Stimulated activated CD4-positive, alpha-beta T cell treated with anti-CD3 and anti-CD28 coated beads, Interleukin-2, amount 100 ng/mL, for 4 hours (primary cell): ENCODE measurements at places on chromosomes 3 and 15.

DNA sequence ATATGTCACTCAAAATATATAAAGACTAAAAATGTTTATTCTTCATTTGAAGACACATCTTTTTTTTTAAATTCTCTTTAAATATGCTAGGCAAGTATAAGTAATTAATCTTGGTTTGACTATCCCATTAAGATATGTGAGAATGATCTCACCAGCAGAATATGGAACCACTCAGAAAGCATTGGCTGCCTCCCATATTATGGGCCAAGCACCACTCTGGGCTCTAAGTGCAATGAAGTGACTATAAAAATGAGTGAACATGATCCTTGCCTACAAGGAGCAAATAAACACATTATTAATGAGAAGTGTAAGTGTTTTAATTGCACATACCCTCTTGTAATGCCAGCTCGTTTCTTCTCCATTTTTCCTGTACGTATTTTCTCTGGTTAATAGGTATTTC is 328.5 kb downstream of the NAALADL2 start:
- DNase-seq, result no peak

- no peak for DNase-seq
Measured at GRCh38 chr3:9100513-9100894, 137.2 kb upstream of the RAD18 start.

GRCh38 chr3:195548501-195548900 is 5.4 kb upstream of the PPP1R2 start:
- DNase-seq, result no peak

DNA sequence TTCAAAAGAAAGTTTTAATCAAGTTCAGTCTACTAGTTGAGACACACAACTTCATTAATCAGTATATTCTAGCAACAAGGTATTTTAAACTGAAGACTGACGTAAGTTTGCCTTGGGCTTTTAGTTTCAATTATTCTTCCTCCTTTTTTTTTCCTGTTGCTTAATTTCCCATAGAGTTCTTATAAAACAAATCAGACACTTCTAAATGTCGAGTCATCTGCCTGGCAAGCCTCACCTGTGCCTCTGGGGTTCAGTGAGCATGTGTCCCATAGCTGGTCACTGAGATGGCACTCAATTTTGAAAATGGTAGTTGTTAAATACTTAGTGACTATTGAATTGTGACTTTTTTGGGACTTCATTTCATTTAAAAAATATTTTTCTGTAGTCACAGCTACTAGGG is 27.4 kb downstream of the NKIRAS1 start:
- no peak for DNase-seq

DNA sequence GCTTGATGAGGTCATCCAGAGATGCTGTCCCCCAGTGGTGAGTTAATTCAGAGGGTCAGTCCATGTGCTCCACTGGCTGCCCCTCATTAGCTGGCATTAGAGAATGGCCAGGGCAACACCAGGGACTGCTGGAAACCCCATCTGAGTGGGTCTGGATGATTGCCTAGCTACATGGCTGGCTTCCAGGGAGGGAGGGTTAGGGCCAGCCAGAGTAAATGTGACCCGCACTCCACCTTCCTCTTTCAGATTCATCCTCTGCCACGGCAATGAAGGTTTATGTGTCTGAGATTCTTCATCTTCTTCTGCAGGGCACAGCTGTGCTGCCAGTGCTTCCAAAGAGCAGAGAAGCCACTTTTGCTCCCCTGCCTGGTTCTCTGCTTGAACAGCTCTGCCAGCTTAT is 391.9 kb downstream of the OCA2 start:
- no peak for DNase-seq

DNA sequence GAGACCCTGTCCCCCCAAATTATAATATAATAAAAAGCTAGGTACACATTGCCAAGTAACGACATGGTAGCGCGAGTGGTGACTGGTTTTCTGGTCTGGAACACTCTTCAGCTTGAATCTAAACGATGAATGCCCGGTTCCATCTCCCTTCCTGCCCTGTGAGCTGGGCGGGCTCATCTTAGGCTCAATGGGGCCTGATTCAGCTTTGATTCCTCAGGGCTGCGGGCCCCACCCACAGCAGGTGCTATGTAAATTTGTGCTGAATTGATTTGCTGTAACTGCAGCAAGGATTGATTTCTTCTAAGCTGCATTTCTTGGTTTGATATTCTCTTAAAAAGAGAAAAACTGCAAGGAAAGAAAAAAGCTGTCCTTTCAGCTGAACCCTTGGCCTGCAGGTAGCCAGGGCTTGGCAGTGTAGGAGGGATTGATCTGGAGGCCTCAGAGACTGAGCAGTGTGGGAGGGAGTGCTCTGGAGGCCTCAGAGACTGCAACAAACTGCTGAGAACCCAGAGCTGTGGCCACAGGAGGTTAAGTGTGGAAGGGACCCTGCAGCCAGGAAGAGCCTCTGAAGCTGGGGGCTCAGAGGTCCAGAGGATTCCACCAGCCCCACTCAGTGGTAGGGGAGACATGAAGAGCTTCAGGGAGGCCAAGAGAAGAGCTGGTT is 231.6 kb downstream of the XXYLT1 start:
- DNase-seq, result no peak
